Stimulated activated CD4-positive, alpha-beta T cell treated with anti-CD3 and anti-CD28 coated beads, TNF-alpha, amount 100 ng/mL, for 1 hour (primary cell): ENCODE measurements at places on chromosomes 3 and 15.

DNA sequence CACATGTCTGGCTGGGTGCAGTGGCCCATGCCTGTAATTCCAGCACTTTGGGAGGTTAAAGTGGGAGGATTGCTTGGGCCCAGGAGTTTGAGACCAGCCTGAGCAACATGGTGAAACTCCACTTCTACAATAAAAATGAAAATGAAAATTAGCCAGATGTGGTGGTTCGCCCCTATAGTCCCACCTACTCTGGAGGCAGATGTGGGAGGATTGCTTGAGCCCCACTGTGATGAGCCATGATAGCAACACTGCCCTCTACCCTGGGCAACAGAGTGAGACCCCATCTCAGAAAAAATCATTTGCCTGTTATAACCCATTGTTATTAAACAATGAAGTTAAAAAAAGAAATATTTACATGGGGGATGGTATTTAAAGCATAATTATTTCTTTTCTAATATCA is 240.1 kb upstream of the ZPLD1 start:
- no peak for DNase-seq

GRCh38 chr3:193974191-193974652 is 161.7 kb upstream of the HES1 start:
- no peak for DNase-seq

DNA sequence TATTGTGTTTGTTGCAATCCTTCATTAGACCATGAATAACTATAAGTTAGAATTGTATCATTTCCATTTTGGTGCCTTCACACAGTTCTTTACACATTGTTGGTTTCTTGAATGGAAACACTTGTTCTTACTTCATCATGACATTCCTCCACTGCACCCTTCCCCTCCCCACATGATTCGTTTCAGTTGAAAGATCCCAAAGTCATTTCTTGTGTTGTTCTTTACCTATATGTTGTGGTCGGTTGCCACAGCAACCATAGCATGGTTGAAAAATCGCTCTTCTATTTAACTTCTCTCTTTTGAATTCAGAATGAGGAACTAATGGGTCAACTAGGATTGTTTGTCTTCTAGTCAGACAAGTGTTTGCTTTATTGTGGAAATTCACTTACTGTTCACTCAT is 103.3 kb downstream of the IL1RAP start:
- no peak for DNase-seq

GRCh38 chr3:67382536-67382935 is 271.9 kb downstream of the SUCLG2 start:
- DNase-seq = no peak

DNA sequence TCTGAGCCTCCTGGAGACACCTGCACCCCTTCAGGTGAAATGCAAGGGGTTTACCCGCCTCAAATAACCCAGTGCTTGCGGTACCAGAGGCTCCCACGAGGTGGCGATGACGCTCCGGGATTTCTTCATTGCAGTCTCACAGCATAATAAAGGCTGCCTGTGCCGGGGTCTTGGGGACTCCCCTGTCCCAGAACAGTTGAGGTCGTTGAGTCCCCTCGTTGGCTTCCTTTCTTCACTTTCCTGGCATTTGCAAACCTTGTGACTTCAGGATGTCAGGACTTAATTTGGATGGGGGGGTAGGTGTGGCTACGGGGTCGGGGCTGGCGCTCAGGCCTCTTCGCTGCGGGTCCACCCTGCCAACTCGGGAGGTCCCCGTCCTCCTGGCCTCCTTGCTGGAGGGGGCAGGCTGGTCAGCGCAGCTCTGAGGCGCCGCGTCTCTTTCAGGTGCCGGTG is 1.3 kb downstream of the GNAT1 start:
- DNase-seq = peak; percentile 44

DNA sequence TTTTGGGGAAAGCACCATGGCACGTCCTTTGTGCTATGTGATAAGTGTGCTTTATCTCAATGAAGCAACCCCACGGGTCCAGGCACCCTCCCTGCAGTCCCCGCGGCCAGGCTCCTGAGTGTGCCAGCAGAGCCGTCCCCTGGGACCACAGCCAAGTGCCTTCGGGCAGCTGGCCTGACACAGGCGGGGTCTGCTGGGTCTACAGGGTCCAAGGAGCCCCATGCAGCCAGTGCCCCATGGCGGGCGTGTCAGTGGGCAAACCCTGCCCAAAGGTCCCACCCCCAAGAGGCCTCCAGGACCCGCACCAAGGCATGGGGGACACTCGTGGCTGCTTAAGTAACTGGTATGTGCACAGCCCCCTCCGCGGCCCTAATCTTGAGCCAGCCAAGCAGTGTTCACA is 35.3 kb downstream of the KLHL25 start:
- no peak for DNase-seq

GRCh38 chr3:176780766-176781165 is 416.5 kb downstream of the TBL1XR1 start:
- DNase-seq = no peak

DNA sequence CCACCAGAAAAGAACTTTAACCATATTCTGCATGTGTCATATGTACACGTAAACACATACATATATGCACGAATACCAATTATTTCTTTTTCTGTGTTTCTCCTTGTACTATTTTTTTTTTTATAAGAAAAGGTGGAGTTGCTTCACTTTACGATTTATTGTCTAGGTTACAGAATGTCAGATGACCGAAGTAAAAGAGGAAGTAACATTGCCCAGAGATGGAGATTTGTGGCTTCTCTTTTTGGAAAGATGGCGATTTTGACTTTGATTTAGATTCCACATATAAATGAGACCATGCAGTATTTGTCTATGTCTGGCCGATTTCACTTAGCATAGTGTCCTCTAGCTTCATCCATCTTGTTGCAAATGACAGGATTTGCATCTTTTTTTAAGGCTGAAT is 293.1 kb downstream of the SV2B start:
- DNase-seq = no peak
